ENCODE measurements at places on chromosomes 1 and 21.

GRCh38 chr1:157849229-157849875, 7.7 kb upstream of the CD5L start:
- no peak for DNase-seq

DNA sequence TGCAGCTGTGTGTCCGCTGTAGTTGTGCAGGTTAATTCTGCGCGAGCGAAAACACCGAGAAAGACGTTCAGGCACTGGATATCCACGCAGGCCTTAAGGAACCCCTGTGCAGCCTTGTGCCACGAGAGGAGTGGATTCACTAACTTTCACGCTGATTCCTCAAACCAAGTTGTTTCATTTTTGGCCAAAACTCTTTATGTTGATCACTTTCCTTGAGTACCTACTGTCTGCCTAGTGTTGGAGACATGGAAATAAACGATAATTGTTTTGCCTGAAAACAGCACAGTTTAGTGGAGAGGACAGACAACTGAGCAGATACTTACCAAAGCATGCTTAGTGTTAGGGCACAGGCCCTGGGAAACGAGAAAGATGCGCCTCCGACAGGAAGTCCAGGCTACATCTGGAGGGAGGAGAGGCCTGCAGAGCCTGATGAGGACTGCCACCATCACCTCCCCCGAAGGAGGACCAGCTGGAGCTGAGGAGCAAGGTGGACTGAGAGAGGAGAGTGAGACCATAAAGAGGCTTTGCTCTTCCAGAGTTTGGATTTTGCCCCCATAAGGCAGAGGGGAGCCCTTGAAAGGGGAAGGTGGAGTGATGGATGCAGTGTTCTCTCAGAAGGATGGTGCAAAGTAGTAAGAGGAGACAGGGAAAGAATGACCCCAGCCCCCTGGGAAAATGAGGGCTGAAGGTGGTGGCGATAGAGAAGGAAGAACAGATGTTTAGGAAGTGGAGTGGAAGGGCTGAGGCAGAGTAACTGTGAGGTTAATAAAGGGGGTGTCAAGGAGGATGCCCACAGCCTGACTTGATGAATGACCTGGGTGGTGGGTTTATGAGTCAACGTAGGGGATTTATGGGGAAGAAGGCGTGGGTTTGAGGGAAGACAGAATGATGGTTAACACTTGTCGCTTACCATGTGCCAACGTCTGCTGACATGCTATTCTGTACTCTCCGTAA, 956 bp upstream of the SCAF4 start:
- DNase-seq: no peak

DNA sequence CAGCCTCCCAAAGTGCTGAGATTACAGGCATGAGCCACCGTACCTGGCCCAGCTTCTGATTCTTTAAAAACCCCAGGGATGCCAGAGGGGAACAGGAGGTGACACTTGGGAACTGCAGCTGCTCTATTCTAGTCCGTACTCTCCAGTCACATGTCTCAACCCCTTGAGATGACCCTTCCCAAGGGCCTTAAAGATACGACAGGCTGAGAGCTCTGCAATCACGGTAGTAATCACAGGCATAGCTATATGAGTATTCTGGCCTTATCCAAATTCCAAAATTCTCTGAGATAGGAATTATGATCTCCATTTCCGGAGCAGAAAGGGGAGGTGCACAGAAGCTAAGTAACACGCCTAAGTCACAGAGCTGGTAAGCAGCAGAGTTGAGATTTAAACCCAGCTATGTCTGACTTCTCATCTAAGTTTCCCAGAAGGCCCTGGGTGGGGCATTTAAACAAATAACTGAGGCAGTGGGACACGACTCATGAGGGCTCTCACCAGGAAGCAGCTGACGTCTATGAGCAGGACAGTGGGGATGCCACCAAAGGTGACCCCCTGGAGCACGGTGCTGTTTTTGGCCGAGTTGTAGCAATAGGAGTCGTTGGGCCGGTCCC, 5.2 kb downstream of the TMEM63A start:
- DNase-seq: no peak

DNA sequence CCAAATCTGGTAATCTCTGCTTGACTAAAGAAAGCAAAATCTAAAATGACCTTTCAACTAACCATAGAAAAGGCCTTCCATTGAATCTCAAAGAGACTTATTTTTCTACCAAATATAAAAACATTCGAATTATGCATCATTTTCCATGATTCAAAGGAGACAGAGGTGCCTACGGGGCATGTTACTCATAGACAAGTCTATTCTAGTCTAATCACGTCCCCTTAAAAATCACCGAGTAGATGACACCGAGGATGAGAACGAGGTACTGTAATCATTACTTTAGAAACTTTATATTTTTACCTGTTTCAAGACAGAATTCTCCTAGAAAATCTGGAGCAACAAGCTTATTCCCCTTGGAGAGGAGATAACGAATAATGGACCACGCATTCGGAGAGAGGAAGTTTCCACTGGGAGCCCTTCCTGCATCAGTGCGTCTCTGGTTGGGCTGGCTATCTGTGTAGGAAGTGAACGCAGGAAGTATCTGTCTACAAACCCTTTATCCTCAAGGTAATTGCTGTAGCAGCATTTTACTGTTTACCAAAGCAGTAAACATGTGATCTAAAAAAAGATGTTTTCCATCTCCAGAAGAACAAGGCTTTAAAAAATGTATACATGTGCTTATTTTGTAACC, 9.5 kb downstream of the ERG start:
- DNase-seq: no peak

DNA sequence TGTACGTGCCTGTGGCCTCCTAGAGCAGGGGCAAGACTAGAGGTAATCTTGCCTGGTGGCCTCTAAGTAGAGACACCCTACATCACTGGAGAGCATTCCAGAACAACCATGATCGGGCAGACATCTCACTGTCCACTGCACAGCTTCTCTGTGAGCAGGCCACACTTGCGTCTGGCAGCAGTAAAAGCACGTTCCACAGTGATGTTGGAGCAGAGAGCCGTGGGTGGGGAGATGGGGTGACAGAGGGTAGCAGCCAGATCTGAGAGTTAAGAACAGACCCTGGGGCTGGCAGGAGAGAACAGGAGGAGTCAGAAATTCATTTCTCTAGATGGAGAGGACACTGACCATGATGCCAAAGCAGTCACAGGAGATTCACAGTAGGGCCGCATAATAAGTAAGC, 293.0 kb downstream of the HHAT start:
- no peak for DNase-seq

DNA sequence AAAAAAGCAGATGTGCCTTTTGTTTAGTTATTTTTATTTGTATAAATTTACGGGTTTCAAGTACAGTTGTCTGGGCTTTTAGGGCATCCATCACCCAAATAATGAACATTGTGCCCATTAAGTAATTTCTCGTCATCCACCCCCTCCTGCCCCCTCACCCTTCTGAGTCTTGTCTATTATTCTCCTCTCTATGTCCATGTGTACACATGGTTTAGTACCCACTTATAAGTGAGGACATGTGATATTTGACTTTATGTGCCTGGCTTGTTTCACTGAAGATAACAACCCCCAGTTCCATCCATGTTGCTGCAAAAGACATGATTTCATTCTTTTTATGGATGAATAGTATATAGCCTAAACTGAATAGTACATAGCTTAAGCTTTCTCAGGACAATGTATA, 189.2 kb downstream of the ZP4 start:
- DNase-seq: no peak

- no peak for DNase-seq
Observed at GRCh38 chr1:59997479-59998115, 71.0 kb upstream of the CYP2J2 start.

DNA sequence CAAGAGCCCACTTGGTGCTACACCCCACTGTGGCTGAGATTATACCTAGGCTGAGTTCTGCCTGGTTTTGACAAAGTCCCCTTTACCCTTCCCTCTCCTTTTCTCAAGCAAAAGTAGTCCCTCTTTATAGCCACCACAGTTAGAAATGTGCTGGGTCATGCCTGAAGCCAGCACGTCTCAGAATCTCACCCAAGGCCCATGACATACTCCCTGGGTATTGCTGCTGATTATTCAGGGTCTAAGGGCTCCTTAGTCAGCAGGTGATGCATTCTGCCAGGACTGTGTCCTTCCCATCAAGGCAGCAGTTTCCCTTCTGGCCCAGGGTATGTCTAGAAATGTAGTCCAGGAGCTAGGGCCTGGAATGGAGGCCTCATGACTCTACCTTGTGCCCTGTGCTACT, 67.3 kb upstream of the COX20 start:
- DNase-seq: no peak
